ENCODE measurements at places on chromosomes 7 and 10. TPM values are rescaled to one million over a fixed set of nuclear protein-coding genes. Genes with fewer than 3 reads are reported as not detected.

GRCh38 chr10:76540786-76541185, 1096.8 kb downstream of the KCNMA1 start:
- H3K4me1 ChIP-seq = no peaks in the 10 kb centered on the region
- no peak for DNase-seq
- H3K27me3 ChIP-seq = no peaks in the 10 kb centered on the region
- no peak overlapping the region for H3K4me3 ChIP-seq
- no peak overlapping the region for H3K27ac ChIP-seq

GRCh38 chr7:64893401-64893800, 9.7 kb upstream of the ZNF273 start:
- H3K27ac ChIP-seq = no peak overlapping the region
- H3K4me3 ChIP-seq = no peak overlapping the region
- no peaks in the 10 kb centered on the region for H3K4me1 ChIP-seq
- no peaks in the 10 kb centered on the region for H3K27me3 ChIP-seq
- no peak for DNase-seq

- H3K4me3 ChIP-seq = no peak overlapping the region
- DNase-seq = no peak
- peaks cover 3% of the 10 kb centered on the region for H3K4me1 ChIP-seq
- peak overlapping the region; percentile 81 for H3K27ac ChIP-seq
- peaks cover 35% of the 10 kb centered on the region for H3K36me3 ChIP-seq
These were observed 87.8 kb upstream of the RHEB start for GRCh38 chr7:151607464-151607867.

DNA sequence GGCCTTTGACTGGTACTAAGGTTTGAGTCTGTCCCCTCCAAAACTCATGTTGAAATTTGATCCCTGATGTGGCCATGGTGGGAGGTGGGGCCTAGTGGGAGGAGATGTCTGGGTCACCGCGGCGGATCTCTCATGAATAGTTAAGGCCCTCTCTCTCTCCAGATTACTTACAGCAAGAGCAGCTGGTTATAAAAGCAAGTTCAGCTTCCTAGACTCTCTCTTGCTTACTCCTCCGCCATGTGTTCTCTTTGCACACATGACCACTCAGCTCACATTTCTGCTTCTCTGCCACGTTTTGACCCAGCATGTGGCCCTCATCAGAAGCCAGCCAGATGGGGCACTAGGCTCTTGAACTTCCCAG, 29.9 kb upstream of the ZMIZ1 start:
- no peaks in the 10 kb centered on the region for H3K36me3 ChIP-seq
- no peaks in the 10 kb centered on the region for H3K4me1 ChIP-seq
- no peak for DNase-seq
- no peak overlapping the region for H3K4me3 ChIP-seq

Gene PYROXD2
- polyA plus RNA-seq = 2.7 TPM

Gene GNG11
- polyA plus RNA-seq = 2.0 TPM
